NCI-H1930 (cell line): ENCODE measurements at places on chromosomes 2 and 18.

DNA sequence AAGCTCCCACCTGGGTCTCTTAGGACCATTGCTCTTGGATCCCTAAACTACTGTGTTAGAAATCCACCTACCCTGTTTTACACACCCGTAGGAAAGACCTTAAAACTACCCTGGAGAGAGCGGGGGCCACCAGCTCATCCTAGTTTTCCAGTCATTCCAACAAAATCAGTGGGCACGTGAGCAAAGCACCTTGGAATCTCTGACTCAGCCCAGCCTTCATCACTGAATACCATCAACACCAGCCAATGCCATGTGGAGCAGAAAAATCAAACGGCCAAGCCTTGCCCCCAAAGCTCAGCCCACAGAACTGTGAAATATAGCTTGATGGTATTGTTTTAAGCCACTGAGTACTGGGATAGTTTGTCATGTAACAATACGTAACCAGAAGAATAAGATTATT is 449.7 kb upstream of the CHAC2 start:
- no peak for DNase-seq

- no peak for DNase-seq
Measured at GRCh38 chr2:151849413-151850010, 21.3 kb upstream of the ARL5A start.

- DNase-seq: no peak
Measured at GRCh38 chr2:217804338-217804737, 198.5 kb downstream of the TNS1 start.

- peak; percentile 62 for DNase-seq
Measured at GRCh38 chr2:177334940-177335543, 57.5 kb upstream of the AGPS start.

DNA sequence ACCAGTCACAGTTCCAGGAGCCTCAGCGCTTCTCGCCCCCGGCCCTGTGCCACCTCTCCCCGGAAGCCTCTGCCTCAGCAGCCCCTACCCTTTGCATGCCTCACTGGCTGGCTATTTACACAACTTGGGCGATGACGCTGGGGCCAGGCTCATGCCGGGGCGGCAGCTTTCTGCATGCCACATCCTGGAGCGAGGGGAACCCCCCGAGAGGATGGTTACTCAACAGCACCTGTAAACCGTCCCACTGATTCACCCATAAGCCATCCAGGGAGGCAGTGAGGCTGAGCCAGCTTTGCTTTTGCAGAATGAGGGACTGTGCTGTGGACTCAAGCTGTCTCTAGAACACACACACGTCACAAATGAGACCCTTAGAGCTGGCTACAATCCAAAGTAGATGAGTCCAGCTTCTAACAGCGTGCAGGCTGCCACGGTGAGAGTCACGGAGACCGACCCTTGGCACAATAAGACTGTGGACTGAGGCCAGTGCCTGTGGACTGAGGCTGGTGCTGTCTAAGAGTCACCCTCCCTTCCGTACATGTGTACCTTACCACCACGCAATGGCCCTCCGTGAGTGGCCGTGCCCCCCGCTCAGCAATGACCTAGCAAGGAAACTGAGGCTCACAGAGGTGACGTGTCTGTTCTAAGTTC is 45.6 kb upstream of the ODC1 start:
- no peak for DNase-seq
